ENCODE measurements at places on chromosomes 3 and 15. TPM values are rescaled to one million over a fixed set of nuclear protein-coding genes. Genes with fewer than 3 reads are reported as not detected.

DNA sequence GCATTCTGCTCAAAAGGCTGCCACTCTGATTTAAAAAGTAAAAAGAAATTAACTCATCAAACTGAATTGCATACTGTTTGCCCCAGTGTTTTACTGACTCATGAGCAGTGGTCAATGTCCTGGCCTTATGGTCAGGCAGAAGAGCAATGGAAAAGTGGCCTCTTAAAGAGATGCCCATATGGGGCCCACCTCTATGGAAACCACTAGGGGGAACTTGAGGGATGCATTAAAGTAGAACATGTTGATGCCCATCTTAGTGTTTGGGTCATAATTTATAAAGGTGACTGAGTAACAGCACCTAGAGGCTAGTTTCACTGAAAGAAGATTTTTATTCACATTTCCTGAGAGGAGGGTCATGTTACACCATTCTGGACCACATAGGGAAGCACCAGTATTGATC lies 66.5 kb upstream of the RNU6-1 start:
- no peak for DNase-seq

DNA sequence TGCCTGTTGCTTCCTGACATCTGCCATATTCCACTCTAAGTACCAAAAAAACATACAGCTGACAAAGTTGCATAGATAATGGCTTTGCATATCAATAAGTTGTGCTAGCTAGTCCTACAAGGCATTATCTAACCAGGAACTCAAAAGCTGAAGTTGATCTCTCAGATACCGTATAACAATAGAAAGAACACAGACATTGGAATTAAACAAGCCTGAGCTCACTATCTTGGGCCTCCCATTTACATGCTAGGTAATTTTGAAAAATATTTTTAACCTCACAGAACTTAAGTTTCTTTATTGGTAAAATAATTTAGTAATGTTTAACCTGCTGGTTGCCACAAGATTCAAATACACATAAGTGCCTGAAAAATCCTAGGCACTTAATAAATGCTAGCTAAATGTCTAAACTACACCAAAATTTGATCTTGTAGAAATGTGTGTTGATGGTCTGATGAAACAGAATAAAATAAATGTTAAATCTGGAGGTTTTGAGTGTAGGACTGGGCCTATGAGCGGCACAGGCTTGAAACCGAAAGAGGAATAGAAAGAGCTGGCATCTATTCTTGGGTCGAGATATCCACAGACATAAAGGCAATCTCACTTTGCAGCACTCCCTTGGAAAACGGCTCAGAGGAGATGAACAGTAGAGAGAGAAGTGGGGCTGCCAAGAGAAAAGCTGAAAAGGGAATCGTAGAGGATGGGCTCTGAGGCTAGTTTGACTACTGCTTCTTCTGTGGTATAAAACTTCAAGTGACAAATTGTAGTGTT lies 29.9 kb upstream of the TTC14 start:
- DNase-seq: no peak

Gene LMAN1L
- not detected for total RNA-seq

Gene FBXW12
- not detected for total RNA-seq

DNA sequence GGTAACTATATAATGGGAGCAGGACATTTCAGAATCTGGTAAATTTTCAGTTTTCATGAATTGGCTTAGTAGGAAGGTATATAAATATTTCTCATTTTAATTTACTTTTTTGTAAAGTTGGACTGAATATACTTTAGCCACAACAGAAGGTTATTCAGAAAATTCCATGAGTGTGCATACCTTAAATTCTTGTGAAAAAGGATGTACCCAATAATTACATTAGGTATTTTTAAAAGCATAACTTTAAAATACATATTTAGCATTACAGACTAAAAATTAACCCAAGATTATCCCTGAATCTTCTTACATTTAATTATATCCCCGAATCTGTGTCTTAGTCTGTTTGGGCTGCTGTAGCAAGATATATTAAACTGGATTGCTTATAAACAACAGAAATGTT lies 24.9 kb upstream of the ATP11B start:
- DNase-seq: no peak

Gene OR4F6
- total RNA-seq: not detected

DNA sequence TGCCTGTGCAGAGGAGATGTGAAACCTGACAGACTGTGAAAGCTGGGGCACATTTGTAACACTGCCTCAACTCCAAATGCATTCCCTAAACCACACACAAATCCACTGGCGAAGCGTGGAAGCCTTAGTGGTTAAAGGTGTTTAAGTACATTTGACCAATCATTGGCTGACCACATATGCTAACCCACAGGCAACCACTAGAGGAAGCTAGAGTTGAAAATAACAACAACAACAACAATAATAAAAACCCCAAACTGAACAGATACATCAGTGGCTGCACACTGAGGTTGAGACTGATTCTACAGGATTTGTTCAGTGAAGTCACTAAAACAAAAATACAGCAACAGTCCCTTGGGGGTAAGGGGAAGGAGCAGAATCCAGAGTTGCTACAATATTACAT lies 129.7 kb downstream of the TJP1 start:
- no peak for DNase-seq

GRCh38 chr3:172609750-172610149 lies 86.5 kb upstream of the TNFSF10 start:
- DNase-seq: no peak

DNA sequence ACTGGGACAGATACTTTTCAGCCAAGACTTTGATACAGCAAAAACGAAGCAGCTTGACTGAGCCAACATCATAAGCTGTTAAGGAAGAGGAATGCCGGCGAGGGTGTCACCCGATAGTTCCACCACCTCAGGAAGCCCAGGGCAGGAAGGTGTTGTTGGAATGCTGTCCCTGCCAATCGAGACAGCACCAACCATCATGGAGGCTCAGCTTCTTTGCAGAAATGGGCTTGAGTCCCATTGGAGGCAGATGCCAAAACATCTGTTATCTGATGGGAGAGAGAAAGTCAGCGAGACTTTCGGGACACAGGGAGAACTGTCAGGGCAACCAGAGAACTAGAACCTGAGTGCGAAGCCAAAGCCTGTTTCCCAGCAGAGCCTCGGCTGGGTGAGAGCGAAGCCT lies 50.7 kb downstream of the CA12 start:
- no peak for DNase-seq

DNA sequence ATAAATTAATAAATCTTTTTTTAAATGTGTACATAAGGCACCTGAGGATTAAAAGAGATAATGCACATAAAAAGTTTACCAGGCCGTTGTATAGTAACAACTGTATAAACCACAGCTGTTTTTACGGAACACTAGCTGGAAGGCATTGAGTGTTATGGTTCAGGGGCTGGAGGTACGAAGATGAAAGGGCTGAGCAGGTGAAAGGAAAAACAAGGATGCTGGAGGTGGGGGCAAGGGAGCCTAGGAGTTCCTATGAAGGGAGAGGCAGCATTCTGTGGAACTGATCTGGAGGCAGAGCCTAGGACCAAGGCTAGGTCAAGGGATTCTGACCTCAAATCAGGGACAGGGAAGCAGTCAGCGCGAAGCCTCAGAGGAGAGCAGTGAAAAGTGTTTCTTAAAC lies 8.0 kb downstream of the SEMA5B start:
- DNase-seq: no peak

GRCh38 chr15:82532383-82532990 lies 7.8 kb downstream of the RPS17 start:
- DNase-seq: no peak

Gene SLC22A14
- total RNA-seq: not detected

DNA sequence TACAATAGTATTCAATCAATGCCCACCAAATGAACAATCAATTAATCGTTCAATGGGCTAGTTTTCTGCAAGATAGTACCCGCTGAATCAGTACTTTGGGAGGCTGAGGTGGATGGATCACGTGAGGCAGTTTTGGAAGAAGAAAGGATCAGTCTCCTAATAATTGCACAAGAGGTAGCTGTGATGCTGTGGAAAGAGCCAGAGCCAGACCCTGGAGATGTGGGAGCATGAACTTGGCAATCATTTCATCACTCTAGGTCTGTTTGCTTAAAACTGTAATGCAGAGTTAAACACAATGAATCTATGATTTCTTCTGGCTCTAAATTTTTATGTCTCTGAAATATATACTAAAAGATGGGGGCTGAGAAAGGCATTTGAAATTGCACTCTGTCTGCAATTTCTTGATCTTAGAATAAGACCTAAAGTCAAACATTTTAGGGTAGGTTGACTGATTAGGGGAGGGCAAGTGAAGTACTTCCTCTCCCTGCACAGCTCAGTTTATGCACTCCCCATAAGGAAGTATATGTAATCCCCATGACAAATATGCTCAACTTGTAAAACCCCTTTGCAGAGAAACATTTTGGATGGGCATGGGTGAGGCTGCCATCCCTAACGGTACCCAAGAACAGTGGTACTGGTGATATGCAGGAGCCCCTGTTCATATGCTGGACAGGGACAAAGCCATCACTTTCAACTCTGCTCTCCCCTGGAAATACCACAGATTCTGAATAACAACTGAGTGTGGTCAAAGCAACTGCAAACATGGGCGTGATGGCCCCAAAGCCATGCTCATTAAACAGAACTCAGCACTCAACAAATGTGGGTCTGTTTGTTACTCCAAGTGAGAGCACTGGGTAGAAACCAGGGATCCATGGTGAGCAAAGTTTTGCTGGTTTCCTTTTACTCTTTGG lies 28.6 kb upstream of the SPATA12 start:
- DNase-seq: no peak

- no peak for DNase-seq
These were observed 221.0 kb downstream of the ZMAT3 start for GRCh38 chr3:178850450-178851190.

- no peak for DNase-seq
These were observed 43.0 kb upstream of the UTS2B start for GRCh38 chr3:191373327-191373726.

Gene TM4SF4
- total RNA-seq: not detected

- no peak for DNase-seq
These were observed 79.6 kb downstream of the SOX2 start for GRCh38 chr3:181791056-181791955.

DNA sequence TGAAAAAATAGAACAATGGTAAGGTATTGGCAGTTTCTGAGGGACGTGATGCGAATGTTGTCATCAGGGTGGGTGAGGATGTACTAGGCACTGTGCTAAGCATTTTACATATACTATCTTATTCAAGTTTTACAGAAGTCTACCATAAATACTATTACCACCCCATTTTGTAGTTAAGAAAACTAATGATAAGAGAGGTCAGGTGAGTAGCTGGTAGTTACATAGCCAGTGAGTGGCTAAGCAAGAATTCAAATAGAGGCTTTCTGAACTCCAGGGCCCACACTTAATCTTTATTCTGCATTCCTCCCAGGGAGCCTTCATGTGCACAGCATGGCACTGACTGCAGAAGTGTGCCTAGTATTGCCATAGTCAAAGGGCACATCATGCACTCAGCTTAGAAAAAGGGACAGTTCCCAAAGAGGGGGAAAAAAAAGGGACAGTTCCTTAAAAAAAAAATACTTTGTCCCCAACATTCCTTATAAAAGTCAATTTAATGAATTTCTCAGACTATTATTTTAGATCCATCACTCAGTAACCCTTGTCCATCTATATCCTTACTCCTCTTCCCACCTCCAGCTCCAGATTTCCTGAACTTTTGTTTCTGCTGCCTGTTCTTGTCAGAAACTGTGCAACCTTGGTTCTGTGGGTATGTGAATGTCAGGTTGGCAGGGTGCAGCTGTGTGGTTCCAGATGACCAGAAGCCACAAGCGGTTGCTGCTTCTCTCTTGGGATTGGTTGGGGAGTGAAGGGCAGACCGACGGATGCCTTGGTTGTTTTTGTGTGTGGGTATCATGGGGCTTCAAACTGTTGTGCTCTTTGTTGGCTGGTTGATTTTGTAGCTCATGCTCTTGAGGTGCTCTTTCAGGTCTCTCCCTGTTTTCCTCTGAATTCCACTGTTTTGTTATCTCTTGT lies 8.3 kb downstream of the MAPKBP1 start:
- no peak for DNase-seq

GRCh38 chr15:39558421-39558820 lies 22.5 kb upstream of the THBS1 start:
- DNase-seq: no peak

Gene ASTE1
- 7.2 TPM for total RNA-seq

- no peak for DNase-seq
These were observed 338.4 kb downstream of the FHIT start for GRCh38 chr3:60912876-60913275.

Gene FBN1
- 179 TPM for total RNA-seq

DNA sequence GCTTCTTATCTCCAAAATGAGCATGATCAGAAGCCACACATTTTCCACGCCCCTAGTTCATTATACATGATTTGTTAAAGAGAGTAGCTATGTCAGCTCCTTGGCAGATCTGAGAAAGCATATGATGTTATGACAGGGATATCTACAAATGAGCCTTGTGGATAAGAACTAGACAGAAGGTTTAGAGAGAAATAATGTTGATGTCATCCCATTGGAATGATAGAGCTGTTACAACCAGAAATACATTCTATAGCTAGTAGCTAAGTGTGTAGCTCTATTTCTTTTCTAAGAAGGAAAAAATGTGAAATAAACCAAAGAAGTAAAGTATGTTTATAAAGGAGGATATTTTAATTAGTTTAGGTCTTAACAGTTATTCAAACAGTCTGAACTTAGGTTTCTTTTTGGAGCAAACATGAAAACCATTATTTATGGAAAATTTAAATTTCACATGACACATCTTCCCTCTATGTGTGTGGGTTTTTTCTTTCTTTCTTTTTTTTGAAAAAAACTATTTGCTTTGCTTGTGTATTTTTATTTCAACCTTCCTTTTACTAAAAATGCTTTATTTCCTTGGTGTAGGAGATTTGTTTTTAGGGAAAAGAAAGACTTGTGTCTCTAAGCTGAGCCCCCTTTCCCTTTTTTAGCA lies 167.7 kb downstream of the GHSR start:
- no peak for DNase-seq

- DNase-seq: no peak
These were observed 27.1 kb downstream of the MBNL1 start for GRCh38 chr3:152295806-152296205.

Gene PROK2
- total RNA-seq: not detected

DNA sequence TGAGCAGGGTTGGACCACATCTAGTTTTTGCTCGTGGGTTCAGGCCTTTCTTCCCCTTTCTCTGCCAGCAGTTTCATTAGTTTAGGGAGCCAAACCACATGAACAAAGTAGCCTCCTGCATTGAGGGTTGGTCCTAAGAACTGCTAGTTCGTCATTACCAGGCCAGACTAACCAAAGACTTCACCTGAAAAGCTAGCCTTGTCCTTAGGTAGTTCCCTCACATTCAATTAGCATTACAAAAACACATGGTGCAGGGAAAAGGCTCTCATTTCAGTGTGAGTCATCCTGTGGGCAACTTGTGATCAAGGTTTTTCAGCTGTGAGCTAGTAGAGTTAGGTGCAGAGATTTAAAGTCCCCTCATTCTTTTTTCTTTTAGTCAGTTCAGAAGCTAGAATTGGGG lies 279.3 kb upstream of the CTNNB1 start:
- DNase-seq: no peak

DNA sequence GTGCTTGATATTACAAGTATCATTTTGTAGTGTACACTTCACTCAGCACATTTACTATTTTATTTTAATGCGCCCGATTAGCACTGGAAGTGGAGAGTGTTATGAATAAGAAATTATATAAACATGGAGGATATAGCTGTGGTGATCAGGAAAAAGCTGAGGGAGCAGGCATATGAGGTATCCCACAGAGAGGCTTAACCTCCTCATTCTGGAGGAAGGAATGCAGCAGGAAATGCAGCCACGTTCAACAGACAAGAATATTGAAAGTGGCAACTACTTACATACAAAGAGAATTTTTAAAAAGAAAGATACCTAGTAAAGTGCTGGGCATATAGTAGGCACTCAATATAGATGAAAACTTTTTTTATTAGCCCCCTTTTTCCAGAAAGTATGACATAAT lies 166.0 kb upstream of the SATB1 start:
- no peak for DNase-seq

Gene ATP13A4
- not detected for total RNA-seq
